ENCODE measurements at places on chromosomes 7 and 10.

DNA sequence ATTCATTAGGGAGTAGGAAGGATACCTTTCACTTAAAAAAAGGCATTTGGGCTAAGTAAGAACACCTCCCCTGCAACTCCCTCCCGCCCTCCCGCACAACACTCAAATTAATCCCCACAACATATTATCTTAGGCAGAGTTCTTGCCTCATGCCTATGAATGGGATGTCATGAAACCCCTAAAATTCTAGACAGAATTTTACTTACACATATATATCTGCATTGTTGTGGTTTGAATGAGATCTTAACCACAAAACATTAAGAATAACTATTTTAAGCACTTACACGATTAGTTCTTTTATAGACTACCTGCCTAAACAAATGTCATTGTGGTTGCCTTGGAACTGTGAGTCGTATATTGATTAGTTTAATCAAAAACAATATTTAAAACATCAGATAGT, 4.5 kb upstream of the ITGB1 start:
- no peak for DNase-seq

GRCh38 chr10:58322072-58322834, 12.6 kb upstream of the UBE2D1 start:
- DNase-seq: no peak

GRCh38 chr7:133887459-133887858, 239.7 kb upstream of the LRGUK start:
- DNase-seq: no peak

DNA sequence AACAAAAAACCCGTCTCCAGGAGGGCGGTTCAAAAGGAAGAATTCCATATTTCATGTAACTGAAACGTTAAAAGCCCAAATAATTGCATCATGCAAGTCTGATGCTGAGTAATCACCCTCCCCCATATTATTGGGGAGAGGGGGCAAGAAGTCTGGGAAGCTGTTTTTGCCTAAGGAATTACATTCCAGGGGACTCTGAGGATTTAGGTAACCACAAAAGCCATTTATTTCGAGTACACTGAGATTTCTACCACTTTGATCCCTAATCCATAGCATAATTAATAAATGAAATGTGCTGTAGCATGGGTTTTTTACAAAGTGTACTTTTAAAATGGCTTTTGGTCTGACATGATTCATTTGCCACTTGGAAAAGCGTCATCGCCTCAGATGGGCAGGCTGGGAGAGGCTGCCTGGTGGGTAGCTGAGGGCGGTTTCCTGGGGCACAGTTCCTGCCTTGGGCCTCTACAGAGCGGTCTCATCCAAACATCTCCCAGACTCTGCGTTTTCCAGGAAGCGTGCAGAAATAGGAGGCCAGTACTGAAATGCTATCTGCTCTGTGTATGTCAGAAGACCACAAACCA, 106.5 kb downstream of the TCF7L2 start:
- DNase-seq: no peak

- DNase-seq: no peak
Observed at GRCh38 chr7:92044940-92045339, 89.3 kb downstream of the CYP51A1 start.

DNA sequence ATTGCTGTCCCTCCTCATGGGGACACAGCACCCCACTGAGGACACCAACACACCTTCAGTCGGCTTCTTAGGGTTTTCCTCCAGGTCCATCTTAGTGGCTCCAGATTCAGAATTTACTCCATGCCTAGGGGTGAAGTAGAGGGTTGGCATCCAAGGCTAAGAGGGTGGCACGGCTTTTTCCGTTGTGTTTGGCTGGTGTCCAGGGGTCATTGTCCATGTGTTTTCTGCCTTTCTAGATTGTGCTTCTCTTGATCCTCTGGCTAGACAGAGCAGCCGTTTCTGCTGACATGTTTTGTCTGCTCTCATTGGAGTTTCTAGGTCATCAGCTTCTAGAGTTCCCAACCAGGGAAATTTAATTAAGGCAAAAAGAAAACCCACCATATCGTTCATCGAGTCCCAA, 291.6 kb upstream of the CELF2 start:
- DNase-seq: no peak

DNA sequence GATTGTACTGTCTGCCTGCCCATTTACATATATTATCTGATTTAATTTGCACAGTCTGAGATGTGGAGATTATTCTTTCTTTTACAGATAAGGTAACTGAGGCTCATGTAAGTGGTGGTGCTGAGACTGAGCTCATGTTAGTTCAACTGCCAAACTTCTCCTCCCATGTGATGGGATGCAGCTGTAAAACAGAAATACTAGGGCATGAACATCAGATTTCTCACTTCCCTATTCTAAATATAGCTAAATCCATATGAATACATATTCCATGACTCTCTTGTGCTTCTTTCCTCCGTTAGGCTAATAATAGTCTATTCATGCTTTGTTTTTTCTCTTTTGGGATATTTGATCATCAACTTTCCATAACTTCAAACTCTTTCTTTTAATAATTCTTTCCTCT, 84.7 kb downstream of the PTPRZ1 start:
- no peak for DNase-seq

DNA sequence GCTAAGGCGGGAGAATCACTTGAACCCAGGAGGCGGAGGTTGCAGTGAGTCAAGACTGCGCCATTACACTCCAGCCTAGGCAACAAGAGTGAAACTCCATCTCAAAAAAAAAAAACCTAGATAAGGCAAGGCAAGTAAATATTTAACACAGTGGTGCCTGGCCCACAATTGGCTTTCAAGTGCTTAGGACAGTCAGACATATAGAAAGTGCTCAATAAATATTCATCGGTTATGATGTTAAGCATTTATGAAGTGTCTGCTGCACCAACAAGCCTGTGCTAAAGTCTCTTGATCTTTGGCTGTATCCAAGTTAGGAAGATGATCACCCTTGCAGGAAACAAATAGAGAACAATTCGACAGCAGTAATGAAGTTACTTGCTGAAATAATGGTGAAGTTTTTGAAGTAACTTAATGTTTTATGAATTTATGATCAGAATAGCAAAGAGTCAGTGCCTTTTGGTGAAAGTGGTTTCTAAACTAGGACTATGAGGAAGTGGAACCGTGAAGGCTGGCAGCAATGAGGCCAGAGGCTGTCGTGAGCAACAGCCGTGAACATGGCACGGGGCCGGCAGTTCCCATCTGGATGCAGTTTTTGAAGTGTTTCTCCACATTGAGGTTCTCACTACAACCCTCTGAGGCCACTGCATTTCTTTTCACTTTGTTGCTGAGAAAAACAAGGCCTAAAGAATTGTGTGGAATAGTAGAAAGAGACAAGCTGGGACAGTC, 48.1 kb upstream of the GATA3 start:
- DNase-seq: no peak

DNA sequence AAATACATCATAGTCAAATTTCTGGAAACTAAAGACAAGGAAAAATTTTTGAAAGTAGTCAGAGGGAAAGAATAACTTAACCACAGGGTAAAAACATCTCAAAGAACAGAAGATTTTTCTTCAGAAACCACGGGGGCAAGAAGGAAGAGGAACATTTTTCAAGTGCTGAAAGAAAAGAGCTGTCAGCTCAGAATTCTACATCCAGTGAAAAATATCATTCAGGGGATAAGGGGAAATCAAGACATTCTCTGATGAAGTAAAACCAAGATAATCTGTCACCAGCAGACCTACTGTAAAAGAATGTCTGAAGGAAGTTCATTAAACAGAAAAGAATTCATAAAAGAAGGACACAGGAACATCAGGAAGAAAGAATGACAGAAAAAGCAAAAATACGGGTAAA, 111.2 kb upstream of the TMEM72 start:
- DNase-seq: no peak

GRCh38 chr7:81851413-81851812, 81.6 kb upstream of the HGF start:
- DNase-seq: no peak

GRCh38 chr10:128035557-128035973, 90.7 kb downstream of the MKI67 start:
- peak; percentile 64 for DNase-seq

DNA sequence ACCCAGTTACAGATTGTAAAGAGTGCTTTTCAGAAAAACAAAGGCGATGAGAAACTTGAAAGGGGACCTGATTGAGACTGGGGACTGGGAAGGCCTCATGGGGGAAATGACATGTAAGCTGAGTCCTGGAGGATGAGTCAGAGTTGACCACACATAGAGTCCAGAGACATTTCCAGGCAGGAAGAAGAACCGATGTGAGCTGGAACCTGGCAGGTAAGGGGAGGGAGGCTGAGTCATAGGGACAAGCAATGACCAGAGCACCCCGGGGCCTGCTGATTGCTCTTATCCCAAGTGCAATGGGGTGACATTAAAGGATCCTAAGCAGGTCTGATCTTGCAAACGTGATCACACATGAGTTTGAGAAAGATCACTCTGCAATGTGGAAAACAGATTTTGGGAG, 11.7 kb downstream of the TLL2 start:
- no peak for DNase-seq

DNA sequence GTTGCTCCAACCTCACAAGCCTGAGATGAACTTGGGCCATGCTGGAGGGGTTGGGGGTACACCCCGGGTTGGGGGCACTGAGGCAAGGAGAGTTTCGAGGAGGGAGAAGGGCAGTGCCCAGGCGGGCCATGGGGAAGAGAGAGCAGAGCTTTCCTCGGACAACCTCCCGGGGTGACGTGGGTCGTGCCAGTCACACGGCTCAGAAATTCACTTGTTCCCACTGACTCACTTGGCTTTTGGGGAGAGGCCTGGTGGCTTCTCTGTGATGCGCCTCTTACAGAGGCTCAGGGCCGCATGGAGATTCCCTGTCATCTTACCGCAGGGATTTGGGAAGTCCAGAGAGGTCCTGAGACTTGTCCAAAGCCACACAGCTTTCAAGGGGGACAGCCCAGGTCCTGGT, 2.9 kb downstream of the LAT2 start:
- DNase-seq: no peak

- DNase-seq: no peak
Observed at GRCh38 chr10:89144836-89145235, 62.3 kb downstream of the CH25H start.

- no peak for DNase-seq
Observed at GRCh38 chr10:132383751-132384196, 13.2 kb upstream of the PWWP2B start.

- DNase-seq: no peak
Observed at GRCh38 chr10:130498934-130499333, 362.7 kb downstream of the GLRX3 start.

- no peak for DNase-seq
Observed at GRCh38 chr10:119461923-119462322, 80.6 kb downstream of the RGS10 start.
